ENCODE measurements at places on chromosomes 4 and X. TPM values are rescaled to one million over a fixed set of nuclear protein-coding genes. Genes with fewer than 3 reads are reported as not detected.

DUSP9 gene
- 7.6 TPM for total RNA-seq

FATE1 gene
- not detected for total RNA-seq

SMIM10 gene
- total RNA-seq = not detected

HMX1 gene
- not detected for total RNA-seq

KCNIP4 gene
- total RNA-seq = 0.11 TPM

SHISA3 gene
- total RNA-seq = 0.05 TPM

TEX13B gene
- not detected for total RNA-seq

PPARGC1A gene
- total RNA-seq = 0.45 TPM

WWC2 gene
- total RNA-seq = 21.4 TPM

NXT2 gene
- total RNA-seq = 3.8 TPM

ADGRG4 gene
- not detected for total RNA-seq

ADAM29 gene
- not detected for total RNA-seq

LRP2BP gene
- total RNA-seq = 0.24 TPM

VCX gene
- 20.5 TPM for total RNA-seq

CTAG1B gene
- 66.2 TPM for total RNA-seq

TCEAL9 gene
- total RNA-seq = 28.1 TPM

GABRG1 gene
- total RNA-seq = 0.72 TPM

SMIM43 gene
- not detected for total RNA-seq

EREG gene
- total RNA-seq = 0.04 TPM

GPR119 gene
- total RNA-seq = not detected

RTL9 gene
- 0.23 TPM for total RNA-seq

RP2 gene
- total RNA-seq = 5.1 TPM

RAB41 gene
- not detected for total RNA-seq

CDS1 gene
- total RNA-seq = 0.68 TPM
